Glutamatergic neuron (in vitro differentiated cells): ENCODE measurements at places on chromosomes 3 and 15.

DNA sequence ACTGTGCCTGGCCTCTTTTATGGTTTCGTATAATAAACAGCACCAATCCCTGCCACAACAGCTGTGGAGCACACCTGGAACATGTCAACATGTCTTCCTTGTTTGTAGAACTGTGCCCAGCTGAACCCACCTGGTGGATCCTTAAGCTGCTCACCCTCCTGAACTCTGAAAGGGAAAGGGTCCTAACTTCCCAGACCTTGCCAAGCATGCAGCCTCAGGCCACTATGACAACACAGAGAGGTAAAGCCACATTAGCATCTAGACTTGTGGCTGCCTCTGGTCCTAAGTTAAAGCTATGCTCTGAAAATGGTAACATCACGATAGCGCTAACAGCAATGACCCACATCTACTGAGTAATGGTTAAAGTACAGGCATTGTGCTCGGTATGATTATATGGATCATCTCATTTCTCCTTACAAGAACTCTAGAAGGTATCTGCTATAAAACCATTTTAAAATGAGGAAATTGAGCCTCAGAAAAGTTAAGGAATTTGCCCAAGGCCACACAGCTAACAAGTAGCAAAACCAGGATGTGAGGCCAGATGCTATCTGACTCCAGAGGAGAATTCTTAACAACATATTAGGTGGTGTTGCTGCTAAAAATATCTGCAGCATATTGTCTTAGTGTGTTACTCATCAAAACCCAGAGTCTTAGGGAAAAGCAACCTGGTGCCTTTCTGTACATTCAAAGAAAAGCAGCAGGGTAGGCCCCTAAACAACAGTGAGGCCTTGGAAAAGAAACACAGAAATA is 23.1 kb upstream of the HERC1 start:
- no peak for DNase-seq

- DNase-seq = no peak
These were observed 56.1 kb downstream of the TAFA4 start for GRCh38 chr3:68876112-68876713.

DNA sequence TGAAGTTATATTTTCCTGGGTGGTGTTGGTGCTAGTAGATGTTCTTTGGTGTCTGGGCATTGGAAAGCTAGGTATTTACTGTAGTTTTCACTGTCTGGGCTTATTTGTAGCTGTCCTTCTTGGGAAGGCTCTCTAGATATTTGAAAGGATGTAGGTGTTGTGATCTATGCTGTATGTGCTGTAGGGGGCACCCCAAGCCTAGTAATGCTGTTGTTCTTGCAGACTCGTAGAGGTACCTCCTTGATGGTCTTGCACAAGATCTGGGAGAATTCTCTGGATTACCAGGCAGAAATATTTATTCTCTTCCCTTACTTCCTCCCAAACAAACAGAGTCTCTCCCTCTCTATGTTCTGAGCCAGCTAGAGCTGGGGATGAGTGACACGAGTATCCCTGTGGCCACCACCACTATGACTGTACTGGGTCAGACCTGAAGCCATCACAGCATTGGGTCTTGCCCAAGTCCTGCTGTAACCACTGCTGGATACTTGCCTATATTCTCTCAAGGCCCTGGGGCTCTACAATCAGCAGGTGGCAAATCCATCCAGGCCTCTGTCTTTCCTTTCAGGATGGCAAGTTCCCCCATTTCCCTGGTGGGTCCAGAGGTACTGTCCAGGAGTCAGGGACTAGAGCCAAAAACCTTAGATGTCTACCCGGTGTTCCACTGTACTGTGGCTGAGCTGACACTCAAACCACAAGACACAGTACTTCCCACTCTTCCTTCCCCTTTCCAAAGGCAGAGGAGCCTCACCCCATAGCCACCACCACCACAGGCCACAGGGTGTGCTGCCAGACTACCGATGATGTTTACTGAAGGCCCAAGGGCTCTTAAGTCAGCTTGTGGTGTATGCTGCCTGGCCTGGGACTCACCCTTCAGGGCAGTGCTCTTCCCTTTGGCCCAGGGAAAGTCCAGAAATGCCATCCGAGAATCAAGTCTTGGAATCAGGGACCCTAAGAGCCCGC is 195.2 kb upstream of the DPPA4 start:
- peak; percentile 56 for DNase-seq

DNA sequence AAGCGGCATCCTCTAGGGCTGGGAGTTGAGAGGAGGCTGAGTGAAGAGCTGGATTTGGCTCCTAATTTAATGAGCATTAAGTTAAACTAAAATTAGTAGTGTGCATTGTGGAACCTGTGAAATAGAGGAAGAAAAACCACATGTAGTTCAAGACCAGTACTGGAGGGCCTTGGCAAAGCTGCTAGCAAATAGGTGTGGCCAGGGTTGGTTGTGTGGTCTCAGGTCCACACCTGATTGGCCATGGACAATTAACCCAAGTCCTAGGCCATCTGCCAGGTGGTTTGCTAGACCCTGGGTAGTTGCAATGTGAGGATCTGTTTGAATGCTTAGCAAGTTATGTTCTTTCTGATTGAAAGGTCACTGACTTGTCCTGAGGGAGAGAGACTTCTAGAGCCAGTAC is 275.5 kb downstream of the PDCD6IP start:
- DNase-seq = no peak

DNA sequence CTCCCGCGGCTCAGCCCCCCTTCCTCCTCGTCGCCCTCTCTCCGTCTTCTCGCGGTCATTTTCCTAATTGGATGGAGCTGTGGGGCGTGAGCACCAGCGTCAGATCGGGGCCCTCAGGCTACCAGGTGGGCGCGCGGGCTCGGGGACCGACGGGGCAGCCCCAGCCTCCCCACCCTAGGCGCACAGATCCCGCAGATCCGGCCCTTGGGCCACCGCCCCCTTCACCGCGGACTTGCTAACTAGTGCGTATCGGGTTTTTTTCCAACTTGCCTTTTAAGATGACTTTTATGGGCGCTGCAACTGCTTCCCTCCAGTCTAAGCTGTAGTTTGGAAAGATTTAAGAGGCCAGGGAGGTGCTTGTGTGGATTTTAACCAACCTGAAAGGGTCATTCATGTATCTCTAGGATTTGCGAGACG is 1.3 kb downstream of the ZNF710 start:
- DNase-seq = peak; percentile 43
